Activated CD4-positive, alpha-beta T cell treated with anti-CD3 and anti-CD28 coated beads for 36 hours (primary cell): ENCODE measurements at places on chromosomes 5 and 9. TPM values are rescaled to one million over a fixed set of nuclear protein-coding genes. Genes with fewer than 3 reads are reported as not detected.

The ANKRD34B gene
- total RNA-seq: not detected

The PGM5 gene
- not detected for total RNA-seq

DNA sequence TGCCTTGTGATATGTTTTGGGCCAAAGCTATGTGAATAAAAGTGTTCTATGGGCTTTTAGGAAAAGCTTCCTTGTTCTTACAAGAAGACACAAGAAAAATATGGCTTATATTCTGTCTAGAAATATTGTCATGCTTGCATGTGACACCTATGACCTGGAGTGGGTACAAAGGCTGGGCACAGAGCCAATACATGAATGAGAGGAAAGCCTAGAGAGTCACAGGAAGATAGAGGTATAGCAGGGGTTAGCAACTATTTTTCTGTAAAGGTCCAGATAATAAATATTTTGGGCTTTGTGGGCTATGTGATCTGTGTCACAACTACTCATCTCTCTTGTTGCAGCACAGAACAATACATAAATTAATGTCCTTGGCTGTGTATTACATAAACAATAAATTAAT, 196.6 kb upstream of the CD180 start:
- DNase-seq: no peak

DNA sequence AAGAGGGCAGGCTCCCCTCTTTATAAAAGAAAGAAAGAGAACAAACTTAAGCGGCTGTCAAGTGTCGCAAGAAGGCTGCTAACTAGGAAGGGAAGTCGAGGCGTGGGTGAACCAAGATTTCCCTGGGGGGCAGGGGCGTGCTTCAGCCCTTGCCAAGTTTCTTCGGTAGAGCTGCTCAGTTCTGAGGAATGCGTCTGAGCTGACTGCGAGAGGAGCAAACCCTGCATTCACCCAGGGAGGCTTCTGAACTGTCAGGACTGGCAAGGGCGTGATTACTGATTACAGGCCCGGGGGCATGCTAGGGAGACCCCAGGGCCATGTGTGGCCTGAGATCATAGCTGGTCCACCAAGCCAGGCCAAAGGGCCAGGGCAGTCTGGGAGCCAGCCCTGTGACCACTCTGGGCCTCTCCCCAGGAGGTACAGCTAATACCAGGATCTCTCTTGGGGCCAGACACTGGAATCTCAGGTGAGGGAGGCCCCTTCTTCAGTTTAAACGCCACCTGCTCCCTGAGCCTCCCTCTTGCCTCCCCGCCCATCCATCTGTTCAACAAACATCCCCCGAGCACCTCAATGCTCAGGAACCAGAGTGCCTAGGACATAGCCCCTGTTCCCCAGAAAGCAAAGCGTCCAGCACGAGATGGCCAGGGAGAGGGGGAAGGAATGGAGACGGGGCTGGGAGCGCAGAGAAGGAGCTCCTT, 30.9 kb downstream of the SARDH start:
- peak; percentile 28 for DNase-seq

GRCh38 chr5:124849774-124850173, 103.3 kb upstream of the ZNF608 start:
- no peak for DNase-seq

GRCh38 chr9:106468431-106468830, 394.5 kb upstream of the ZNF462 start:
- no peak for DNase-seq

The IFNE gene
- not detected for total RNA-seq

The CCDC192 gene
- total RNA-seq: not detected

The CDC25C gene
- 19.0 TPM for total RNA-seq

GRCh38 chr5:168734620-168735300, 155.6 kb upstream of the PANK3 start:
- DNase-seq: peak; percentile 51

GRCh38 chr9:76529653-76530052, 70.7 kb downstream of the GCNT1 start:
- no peak for DNase-seq

- DNase-seq: no peak
Observed at GRCh38 chr9:37212435-37212834, 92.1 kb downstream of the ZCCHC7 start.
